ENCODE measurements at places on chromosomes 5 and 9. TPM values are rescaled to one million over a fixed set of nuclear protein-coding genes. Genes with fewer than 3 reads are reported as not detected.

The PCDHB8 gene
- total RNA-seq, result 1.1 TPM

The TLR4 gene
- total RNA-seq, result 28.9 TPM

The TMEM232 gene
- 2.7 TPM for total RNA-seq

The INSL6 gene
- total RNA-seq, result not detected

The SH3GL2 gene
- total RNA-seq, result 0.16 TPM

The EMB gene
- total RNA-seq, result 3.7 TPM

The ADGRD2 gene
- not detected for total RNA-seq
